ENCODE measurements at places on chromosomes 4 and X. TPM values are rescaled to one million over a fixed set of nuclear protein-coding genes. Genes with fewer than 3 reads are reported as not detected.

Gene ITIH6
- total RNA-seq = under 0.01 TPM

Gene CLTRN
- 2.2 TPM for total RNA-seq

DNA sequence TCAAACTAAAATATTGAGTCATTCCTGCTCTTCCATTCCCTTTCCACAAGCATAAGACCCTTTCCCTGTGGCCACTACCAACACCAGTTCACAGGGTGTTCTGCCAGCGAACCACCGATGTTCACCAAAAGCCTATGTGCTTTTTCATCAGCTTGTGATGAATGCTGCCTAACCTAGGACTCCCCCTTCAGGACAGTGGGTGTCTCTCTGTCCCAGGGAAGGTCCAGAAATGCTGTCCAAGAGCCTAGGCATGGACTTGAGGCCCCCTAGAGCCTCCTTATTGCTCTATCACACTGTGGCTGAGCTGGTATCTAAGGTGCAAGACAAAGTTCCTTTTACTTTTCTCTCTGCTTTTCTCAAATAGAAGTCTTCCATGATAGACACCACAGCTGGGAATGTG, 1015.6 kb downstream of the PCDH19 start:
- ATAC-seq = no peak

DNA sequence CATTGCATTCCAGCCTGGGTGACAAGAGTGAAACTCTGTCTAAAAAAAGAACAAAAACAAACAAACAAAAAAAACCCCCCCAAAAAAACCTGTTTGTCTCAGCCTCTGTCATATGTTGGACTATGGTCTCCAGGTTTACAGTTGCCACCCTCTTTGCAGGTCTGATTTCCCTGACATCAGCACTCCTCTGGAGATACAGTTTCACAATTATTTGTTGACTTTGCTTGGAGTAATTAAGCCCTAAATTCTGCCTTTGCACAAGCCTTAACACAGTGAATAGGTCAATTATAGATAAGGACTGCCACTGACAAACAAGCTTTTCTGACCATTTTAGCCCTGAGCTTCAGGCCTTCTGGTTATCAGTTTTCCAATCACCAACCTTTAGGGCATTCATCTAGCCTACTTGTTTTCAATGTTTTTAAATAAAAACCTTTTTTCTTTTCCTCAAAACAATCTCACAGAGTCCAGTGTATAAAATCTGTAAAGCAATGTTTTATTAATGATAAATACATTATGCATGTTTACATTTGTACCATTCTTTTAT, 20.4 kb upstream of the MAPK10 start:
- ATAC-seq = no peak

GRCh38 chr4:4446434-4446833, 59.5 kb downstream of the NSG1 start:
- no peak for ATAC-seq

All from motor neuron (in vitro differentiated cells).